ENCODE measurements at places on chromosomes 3 and 15.

- DNase-seq: no peak
Observed at GRCh38 chr15:71384501-71384900, 269.2 kb downstream of the THSD4 start.

DNA sequence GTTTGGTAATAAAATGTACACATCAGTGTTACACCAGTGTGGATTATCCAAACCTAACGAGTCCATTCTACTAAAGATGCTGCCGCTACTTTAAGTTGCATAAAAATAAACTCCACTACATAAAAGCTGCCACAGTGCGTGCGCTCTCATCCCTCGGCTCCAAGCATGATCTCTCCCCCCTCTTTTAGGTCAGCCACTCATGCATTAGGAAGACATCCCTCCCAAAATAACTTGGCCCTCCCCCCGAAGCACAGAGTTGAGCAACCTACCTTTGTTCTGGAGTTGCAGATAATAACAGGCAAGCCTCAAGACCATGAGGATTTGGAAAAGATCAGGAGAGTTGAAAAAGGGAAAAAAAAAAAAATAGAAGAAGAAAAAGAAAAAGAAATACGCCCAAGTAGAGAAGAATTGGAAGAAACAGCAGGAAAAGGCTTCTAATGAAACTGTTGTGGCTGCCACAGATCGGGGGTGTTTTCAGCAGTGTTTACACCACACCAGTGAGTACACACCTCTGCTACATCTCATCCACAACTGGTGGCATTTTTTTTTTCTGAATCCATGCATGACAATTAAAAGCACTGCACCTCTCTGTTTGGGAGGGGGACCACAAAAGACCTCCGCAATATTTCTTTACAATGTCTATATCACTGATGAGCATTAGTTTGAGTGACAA is 339.2 kb downstream of the FOXP1 start:
- no peak for DNase-seq

DNA sequence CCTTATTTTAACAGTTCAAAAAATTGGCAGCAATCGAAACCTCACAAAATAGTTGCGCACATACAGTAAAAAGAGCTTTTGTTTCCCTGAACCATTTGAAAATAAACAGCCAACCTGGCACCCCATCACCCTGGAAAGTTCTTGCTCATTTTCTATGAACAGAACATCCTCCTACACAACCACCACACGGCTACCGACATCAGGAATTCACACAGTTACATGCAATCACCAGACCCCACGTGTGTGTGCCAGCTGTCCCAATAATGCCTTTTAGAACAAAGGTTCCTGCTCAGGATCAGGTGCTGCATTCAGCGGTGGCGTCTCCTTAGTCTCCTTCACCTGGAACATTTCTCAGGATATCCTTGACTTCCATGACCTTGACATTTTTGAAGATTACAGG is 186.5 kb downstream of the KLF13 start:
- DNase-seq: no peak

DNA sequence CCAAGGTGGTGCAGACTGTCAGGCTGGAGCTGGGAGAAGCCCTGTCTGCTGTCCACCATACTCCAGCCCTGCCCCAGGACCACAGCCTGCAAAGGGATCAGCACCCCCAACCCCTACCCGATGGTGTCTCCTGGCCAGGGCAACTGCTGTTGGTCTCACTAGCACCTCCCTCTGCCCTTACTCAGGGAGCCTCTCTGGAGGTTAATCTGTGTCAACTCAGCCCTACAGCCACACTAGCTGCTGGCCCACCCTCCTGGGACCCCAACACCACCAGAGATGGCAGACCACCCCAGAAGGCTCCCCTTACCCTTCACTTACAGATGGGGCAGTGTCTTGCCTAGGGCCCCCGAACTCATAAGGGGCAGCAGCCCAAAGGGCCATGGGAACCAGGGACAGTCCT is 65.2 kb downstream of the TLE3 start:
- no peak for DNase-seq

DNA sequence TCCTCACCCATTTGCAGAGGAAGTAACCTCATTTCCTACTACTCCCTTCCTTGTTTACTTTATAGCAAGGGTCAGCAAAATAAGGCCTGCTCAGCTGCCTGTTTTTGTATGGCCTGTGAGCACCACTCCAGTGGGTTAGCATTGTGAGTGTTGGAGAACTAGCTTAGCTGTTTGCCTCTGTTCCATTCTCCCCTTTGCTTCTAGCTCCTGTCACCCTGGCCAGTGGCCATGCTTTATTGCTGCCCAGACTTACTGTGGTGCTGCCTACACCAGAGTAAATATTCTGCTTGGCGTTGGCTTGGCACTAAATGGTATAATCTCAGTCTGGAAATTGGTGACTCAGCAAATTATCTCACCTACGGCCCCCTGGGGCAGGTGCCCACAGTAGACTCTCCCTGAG is 8.8 kb downstream of the PDCD6IP start:
- DNase-seq: no peak

- DNase-seq: no peak
Observed at GRCh38 chr3:118813472-118813871, 221.2 kb downstream of the IGSF11 start.

- DNase-seq: no peak
Observed at GRCh38 chr3:123377243-123377740, 71.6 kb downstream of the ADCY5 start.

DNA sequence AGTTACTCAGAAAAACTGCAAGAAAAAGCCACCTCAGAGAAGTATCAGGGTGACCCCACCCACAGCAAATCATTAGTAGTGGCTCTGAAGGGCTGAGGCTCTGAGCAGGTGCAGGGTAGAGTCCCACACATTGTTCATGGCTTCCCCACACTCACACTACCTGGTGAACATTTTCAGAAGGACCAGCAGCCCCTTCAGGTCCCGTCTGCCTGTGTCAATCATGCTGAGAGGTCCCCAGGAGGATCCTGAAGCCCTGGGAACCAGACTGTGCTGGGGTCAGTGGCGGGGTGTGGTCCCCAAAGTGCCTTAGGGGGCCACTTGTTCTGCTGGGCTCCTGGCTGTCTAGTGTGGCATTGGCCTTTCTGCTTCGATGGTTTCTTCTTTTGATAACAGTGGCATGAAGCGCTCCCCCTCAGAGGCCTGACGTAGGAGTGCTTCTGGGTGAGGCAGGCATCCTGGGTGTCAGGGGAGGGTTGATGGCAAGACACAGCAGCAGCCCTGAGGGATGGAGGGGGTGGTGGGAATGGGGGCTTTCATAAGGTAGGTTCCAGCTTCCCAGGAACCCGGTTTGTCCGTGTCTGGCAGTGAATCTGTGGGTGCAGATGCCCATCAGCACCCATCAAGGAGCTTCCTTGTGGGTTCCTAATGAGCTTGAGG is 19.0 kb upstream of the FANCD2 start:
- no peak for DNase-seq

DNA sequence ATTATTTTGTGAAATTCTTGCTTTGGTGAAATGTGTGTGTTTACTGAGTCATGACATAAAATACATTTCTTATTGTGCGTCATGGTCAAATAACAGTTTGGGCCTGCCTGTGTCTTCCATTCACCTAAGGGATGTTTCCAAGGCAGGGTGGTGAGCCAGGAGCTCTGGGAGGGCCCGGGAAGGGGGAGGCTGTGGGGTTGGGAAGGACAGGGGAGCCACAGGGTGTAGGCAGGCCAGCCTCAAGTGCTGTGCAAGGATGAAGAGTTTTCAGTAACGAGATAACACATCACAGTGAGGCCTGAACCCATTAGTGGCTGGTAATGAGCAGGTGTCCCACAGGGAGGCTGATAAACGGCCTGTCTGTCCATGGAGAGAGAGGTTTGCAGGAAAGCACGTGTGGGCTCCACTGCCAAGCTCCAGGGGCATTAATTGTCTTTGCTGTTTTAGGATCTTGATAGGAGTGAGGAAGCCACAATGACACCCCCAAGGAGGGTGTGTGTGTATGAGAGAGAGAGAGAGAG is 35.6 kb upstream of the SEC13 start:
- DNase-seq: no peak

GRCh38 chr15:91243826-91244225 is 143.8 kb downstream of the SV2B start:
- DNase-seq: no peak

- DNase-seq: no peak
Observed at GRCh38 chr3:196971094-196971698, 2.6 kb upstream of the PIGZ start.

DNA sequence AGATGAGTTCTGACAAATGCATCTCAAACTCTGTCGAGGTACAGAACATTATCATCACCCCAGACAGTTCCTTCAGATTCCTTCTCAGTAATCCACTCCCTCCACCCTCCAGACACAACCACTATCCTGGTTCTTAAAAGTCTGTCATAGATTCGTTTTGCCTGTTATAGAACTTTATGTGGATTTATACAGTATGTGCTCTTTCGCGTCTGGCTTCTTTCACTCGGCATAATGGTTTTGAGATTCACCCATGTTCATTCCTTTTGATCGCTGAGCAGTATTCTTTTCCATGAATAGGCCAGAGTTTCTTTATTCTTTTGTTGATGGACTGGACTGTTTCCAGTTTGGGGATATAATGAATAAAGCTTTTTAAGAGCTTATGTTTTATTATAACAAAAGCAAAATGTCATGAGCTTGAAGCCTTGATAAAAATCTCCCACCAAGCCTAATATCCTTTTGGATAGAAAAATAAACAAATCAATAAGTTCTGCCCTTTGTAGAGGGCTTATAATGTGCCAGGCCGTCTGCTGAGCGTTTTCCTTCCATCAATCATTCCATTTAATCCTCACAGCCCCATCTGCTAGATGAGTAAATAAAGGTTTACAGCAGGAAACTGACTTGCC is 21.3 kb upstream of the RFTN1 start:
- DNase-seq: no peak

- DNase-seq: no peak
Observed at GRCh38 chr3:96631050-96631449, 183.3 kb upstream of the EPHA6 start.

GRCh38 chr3:11917051-11917450 is 70.4 kb upstream of the TAMM41 start:
- no peak for DNase-seq

- DNase-seq: no peak
Observed at GRCh38 chr3:135516143-135516542, 449.4 kb upstream of the PPP2R3A start.

DNA sequence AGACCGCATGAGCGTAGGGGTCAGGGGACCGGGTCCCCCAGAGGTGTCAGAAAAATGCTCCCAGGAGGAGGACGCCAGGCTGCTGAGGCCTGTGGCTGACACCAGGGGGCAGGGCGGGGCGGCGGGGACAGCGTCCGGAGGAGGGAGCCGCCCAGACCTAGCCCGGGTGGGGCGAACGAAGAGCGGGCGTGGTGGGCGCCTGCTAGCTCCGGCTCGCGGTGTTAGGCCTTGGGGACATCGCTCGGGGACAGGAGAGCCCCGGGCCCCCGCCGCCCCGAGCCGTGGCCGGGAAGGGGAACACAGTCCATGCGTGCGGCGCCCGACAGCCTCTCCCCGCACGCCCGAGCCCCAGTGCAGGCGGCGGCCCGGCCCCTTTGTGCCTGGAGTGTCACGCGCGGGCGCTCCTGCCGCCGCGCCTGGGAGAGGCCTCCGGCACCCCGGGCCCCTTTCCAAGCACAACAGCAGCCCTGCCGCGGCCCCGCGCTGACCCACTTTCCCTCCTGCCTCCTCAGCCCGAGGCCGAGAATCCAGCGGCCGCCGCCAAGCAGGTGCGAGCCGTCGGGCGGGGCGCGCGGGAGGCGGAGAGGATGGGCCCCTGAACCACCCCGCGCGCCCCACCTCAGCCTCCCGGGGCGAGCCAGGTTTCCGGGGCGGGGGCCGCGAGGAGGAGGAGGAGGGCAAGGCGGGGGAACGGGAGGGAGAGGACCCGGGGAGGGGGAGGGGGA is 111.0 kb upstream of the KLF13 start:
- DNase-seq: peak; percentile 80
